ENCODE measurements at places on chromosomes 1 and 21.

- no peak for DNase-seq
Observed at GRCh38 chr1:229155472-229155871, 115.4 kb upstream of the RAB4A start.

- DNase-seq, result no peak
Observed at GRCh38 chr1:72524021-72524420, 241.7 kb upstream of the NEGR1 start.

GRCh38 chr1:28428990-28429520 lies 59.5 kb downstream of the PHACTR4 start:
- DNase-seq, result no peak

DNA sequence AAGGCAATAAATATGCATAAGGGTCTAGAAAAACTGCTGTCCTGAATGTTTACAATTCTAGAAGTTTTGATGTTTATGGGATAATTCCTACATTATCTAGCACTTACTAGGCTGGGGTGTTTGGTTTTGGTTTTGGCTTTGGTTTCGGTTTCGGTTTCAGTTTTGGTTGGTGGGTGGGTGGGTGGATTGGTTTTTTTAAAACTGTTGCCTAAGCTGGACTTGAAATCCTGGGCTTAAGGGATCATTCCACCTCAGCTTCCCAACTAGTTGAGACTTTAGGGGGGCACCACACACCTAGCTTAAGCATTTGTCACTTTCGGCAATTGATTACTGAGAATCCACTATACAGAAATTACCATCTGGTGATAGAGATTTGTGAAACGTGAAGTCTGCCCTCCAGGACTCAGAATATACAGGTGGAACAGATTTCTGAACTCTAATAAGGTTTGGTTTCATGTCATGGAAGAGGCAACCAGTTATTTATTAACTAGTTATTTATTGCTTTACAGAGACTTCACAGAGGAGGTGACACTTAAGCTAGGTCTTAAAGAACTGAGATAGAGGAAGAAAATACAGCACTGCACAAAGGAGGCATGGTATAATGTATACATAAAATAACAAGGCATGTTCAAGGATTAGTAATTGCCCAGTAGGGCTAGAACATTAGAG lies 69.6 kb downstream of the PIK3R3 start:
- DNase-seq, result no peak

DNA sequence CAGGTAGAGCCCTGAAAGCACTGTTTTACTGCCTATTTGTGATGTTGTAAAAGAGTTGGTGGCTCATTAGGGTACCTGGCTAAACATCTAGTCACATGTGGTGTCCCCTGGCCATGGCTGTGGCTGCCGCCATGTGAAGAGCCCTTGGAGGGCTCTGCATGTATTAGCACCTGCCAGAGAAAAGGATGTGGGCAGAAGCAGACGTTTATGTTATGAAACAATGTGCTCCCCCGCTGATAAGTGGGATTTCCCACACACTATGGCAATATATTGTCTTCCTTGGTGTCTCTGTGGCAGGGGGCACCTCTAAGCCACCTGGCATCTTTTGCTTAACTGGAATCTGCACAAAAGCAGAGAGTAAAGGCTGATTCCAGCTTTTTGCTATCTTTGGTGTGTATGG lies 9.6 kb downstream of the TENT5C start:
- DNase-seq, result no peak

Measured in HuH-7.5 (cell line).